ENCODE measurements at places on chromosomes 2 and 18. TPM values are rescaled to one million over a fixed set of nuclear protein-coding genes. Genes with fewer than 3 reads are reported as not detected.

GRCh38 chr2:40363631-40364030, 88.3 kb downstream of the SLC8A1 start:
- H3K4me1 ChIP-seq, result no peaks in the 10 kb centered on the region
- DNase-seq, result no peak
- no peaks in the 10 kb centered on the region for H3K27me3 ChIP-seq

DNA sequence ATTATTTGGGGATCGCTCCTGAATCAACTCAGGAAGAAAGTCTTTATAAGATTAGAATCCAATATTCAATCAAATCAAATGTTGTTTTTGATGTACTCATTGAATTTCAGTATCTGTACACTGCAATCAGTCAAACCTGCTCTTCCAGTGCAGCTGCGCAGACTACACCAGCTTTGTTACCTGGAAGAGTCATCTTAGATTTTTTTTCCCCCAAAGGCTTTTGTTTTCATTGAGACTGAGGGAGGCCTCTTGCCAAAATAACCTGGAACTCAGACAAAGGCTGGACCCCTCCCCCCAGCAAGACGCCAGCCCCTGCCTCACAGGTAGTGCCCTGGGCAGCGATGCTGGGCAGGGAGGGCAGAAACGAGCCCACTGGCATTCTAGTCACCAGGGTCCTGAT, 74.8 kb downstream of the ARHGEF4 start:
- no peak overlapping the region for H3K27ac ChIP-seq
- no peak overlapping the region for H3K4me3 ChIP-seq
- H3K4me1 ChIP-seq, result no peaks in the 10 kb centered on the region
- no peak for DNase-seq
- H3K27me3 ChIP-seq, result peaks cover 23% of the 10 kb centered on the region

DNA sequence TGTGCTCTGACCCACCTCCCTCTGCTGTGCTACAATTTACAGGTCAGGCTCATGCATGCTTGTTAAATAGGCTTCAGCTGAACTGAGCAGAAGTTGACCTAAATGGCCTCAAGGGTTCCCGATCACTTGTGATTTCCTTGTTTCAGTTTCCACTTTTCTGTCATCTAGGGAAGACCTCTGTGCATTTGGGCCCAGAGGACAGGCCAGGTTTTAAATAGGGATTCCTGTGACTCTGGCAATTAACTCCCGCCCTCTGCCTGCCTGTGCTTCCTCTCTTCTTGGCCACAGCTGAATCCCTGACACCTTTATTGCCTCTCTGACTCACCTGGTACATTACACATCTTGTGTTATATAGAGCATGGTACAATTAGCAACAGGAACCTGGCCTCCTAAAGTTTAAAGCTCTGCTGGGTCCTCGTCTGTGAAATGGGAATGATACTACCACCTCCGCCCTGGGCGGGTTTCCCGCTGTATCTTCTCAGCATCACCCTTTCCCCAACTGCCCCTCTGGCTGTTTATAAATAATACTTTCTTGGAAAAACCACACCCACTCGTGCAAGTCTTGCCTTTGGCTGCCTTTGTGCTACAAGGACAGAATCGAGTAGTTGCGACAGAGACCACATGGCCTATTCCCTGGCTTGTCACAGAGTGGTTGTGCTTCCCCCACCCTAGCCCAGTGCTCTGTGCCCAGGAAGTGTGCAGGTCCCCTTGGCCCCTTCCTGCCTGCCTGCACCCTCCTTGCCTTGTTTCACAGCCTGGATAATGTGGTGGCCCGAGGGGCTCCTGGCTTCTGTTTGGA, 7.9 kb downstream of the CABLES1 start:
- peaks cover 30% of the 10 kb centered on the region for H3K27me3 ChIP-seq
- no peak overlapping the region for H3K27ac ChIP-seq
- no peak for DNase-seq
- H3K36me3 ChIP-seq, result no peaks in the 10 kb centered on the region
- H3K4me1 ChIP-seq, result peaks cover 12% of the 10 kb centered on the region

CERKL gene
- not detected for total RNA-seq

- H3K36me3 ChIP-seq, result no peaks in the 10 kb centered on the region
- peaks cover 14% of the 10 kb centered on the region for H3K27me3 ChIP-seq
- H3K27ac ChIP-seq, result no peak overlapping the region
- no peak for DNase-seq
- no peaks in the 10 kb centered on the region for H3K4me1 ChIP-seq
- no peak overlapping the region for H3K4me3 ChIP-seq
Measured at GRCh38 chr2:38192976-38193375, 117.0 kb upstream of the CYP1B1 start.

SNX17 gene
- 72.5 TPM for total RNA-seq

GRCh38 chr18:75582406-75582821, 154.9 kb upstream of the SMIM21 start:
- H3K36me3 ChIP-seq, result no peaks in the 10 kb centered on the region
- H3K4me1 ChIP-seq, result no peaks in the 10 kb centered on the region
- no peaks in the 10 kb centered on the region for H3K27me3 ChIP-seq

DNA sequence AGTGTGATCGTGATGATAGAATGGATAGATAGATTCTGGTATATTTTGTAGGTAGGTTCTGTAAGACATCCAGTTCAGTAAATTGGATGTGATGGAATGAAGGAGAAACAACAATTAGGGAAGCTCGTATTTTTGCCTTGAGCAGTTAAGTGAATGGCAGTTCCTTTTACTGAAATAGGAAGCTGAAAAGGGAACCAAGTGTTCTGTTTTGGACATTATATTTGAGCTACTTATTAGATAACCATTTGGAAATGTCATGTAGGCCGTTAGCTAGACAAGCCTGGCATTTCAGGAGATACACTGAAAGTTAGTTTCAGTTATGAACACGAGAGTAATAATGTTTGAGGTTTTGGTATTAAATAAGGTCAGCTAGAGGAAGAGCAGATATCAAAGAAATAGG, 41.5 kb downstream of the MARCHF7 start:
- no peak for DNase-seq
- H3K4me3 ChIP-seq, result no peak overlapping the region
- no peak overlapping the region for H3K27ac ChIP-seq
- H3K36me3 ChIP-seq, result peaks cover 88% of the 10 kb centered on the region
- no peaks in the 10 kb centered on the region for H3K4me1 ChIP-seq

REG3A gene
- total RNA-seq, result 0.31 TPM

- no peaks in the 10 kb centered on the region for H3K4me1 ChIP-seq
- H3K36me3 ChIP-seq, result no peaks in the 10 kb centered on the region
- no peak overlapping the region for H3K27ac ChIP-seq
- no peak overlapping the region for H3K4me3 ChIP-seq
- H3K27me3 ChIP-seq, result no peaks in the 10 kb centered on the region
Measured at GRCh38 chr2:69789175-69789721, 40.2 kb upstream of the GMCL1 start.

EEF1B2 gene
- 643 TPM for total RNA-seq

GRCh38 chr2:208619993-208620392, 213.4 kb downstream of the PTH2R start:
- H3K27me3 ChIP-seq, result no peaks in the 10 kb centered on the region
- H3K27ac ChIP-seq, result peak overlapping the region; percentile 46
- H3K4me1 ChIP-seq, result peaks cover 6% of the 10 kb centered on the region
- no peak overlapping the region for H3K4me3 ChIP-seq

DNA sequence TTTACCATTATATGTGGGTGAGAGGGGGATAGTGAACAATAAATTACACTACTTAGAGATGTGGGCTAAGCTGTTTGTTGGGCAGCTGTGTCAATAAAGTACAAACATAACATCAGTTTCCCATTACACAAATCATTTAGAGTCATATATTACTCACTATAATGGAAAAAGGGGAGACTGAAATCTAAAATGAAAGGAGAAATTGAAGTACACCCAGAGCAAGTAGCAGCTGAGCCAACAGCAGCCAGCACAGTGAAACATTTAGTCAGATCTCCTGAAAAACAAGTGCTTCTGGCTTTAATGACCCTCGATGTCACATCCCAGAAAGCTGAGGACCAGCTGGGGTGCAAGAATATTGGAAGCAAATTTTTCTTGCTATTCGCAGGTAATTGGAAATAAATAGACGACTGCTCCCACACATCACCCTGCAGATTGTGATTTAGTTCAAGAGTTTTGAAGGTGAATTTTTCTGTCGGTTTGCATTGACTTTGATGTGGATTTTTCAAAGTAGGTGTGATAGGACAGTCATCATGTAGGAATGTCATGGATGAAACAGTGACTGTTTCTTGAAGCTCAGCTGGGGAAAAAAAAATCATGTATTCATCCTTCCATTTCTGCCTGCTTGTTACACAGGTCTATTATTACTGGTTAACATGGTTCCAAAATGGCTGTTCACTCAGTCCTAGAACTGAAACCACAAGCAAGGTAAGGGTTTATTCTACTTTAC, 1607.3 kb upstream of the CELF4 start:
- no peaks in the 10 kb centered on the region for H3K4me1 ChIP-seq
- H3K27me3 ChIP-seq, result no peaks in the 10 kb centered on the region
- H3K36me3 ChIP-seq, result no peaks in the 10 kb centered on the region
- DNase-seq, result no peak
- no peak overlapping the region for H3K27ac ChIP-seq
- no peak overlapping the region for H3K4me3 ChIP-seq

PLCL1 gene
- total RNA-seq, result 8.9 TPM

GRCh38 chr2:241082341-241083090, 19.6 kb downstream of the MTERF4 start:
- no peaks in the 10 kb centered on the region for H3K4me1 ChIP-seq
- no peak overlapping the region for H3K4me3 ChIP-seq
- peaks cover 5% of the 10 kb centered on the region for H3K36me3 ChIP-seq
- H3K27ac ChIP-seq, result no peak overlapping the region
- no peak for DNase-seq

RESP18 gene
- not detected for total RNA-seq

- H3K4me3 ChIP-seq, result no peak overlapping the region
- no peaks in the 10 kb centered on the region for H3K4me1 ChIP-seq
- no peaks in the 10 kb centered on the region for H3K36me3 ChIP-seq
- no peak for DNase-seq
- H3K27me3 ChIP-seq, result no peaks in the 10 kb centered on the region
- no peak overlapping the region for H3K27ac ChIP-seq
Measured at GRCh38 chr18:5510135-5510846, 33.5 kb downstream of the EPB41L3 start.

SLC39A6 gene
- 13.2 TPM for total RNA-seq

- peaks cover 19% of the 10 kb centered on the region for H3K27me3 ChIP-seq
- no peak overlapping the region for H3K4me3 ChIP-seq
- no peaks in the 10 kb centered on the region for H3K36me3 ChIP-seq
- no peak for DNase-seq
Measured at GRCh38 chr2:218002143-218002844, 501 bp downstream of the TNS1 start.

GRCh38 chr2:240250150-240250984, 109.9 kb upstream of the OTOS start:
- peak; percentile 18 for DNase-seq
- H3K4me3 ChIP-seq, result no peak overlapping the region
- no peaks in the 10 kb centered on the region for H3K36me3 ChIP-seq
- no peaks in the 10 kb centered on the region for H3K27me3 ChIP-seq

GAD1 gene
- total RNA-seq, result 15.7 TPM

CELF4 gene
- not detected for total RNA-seq

- no peak for DNase-seq
- H3K27ac ChIP-seq, result no peak overlapping the region
- no peaks in the 10 kb centered on the region for H3K36me3 ChIP-seq
- H3K4me3 ChIP-seq, result no peak overlapping the region
Measured at GRCh38 chr2:240820607-240821428, 799 bp upstream of the KIF1A start.

FBLN7 gene
- total RNA-seq, result not detected

DNA sequence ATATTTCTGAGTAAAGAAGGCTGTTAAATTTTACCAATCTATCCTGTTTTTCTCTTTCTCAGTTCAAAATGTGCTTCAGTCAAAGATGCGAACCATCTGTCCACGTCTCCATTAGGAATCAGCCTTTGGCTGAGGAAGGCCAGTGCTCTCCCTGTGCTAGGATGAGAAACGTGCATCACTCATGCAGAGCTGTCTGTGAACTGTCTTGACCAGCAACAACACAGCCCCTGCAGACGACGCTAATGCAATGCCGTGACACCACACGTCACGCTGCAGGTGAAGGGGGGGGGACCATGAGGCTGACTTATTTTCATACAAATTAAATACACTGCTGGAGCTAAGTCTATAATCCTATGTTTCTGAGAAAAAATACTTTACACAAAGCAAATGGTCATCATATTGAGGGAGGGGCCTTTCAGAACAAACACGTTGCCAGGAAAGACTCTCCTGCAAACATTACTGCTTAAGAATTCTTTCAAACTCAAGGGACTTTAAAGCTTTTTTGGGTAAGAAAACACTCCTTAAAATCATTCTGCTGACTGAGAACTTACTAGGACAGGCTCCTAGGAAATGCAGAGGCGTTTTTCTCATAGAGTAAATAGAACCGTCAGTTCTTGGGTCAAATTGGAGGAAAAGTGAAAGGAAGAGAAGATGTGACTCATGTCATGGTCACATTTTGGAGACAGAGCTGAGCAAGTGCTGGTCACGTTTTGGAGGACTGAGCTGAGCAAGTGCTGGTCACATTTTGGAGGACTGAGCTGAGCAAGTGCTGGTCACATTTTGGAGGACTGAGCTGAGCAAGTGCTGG, 97.0 kb downstream of the MBP start:
- H3K36me3 ChIP-seq, result no peaks in the 10 kb centered on the region
- H3K27me3 ChIP-seq, result no peaks in the 10 kb centered on the region
- H3K4me1 ChIP-seq, result no peaks in the 10 kb centered on the region
- no peak overlapping the region for H3K27ac ChIP-seq
- H3K4me3 ChIP-seq, result no peak overlapping the region
- DNase-seq, result no peak

DNA sequence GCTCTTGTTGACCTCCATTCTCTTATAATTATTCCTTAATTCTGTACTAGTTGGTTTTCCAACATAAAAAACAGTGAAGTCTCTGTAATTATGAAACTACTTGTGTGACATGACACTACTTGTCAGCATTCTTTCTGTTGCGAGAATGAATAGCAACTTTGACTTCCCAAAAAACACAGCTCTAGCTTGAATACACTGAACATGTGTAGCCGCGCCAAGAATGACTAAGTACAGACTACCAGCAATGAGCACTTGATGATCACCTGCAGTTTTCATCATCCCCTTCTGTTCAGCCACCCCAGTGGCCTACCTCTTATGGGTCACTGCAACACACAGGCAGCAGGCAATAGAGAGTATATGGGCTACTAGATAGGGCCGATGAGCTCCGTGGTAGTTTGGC, 229.3 kb downstream of the TGIF1 start:
- no peak overlapping the region for H3K27ac ChIP-seq
- peaks cover 6% of the 10 kb centered on the region for H3K4me1 ChIP-seq
- H3K36me3 ChIP-seq, result no peaks in the 10 kb centered on the region
- no peaks in the 10 kb centered on the region for H3K27me3 ChIP-seq

DNA sequence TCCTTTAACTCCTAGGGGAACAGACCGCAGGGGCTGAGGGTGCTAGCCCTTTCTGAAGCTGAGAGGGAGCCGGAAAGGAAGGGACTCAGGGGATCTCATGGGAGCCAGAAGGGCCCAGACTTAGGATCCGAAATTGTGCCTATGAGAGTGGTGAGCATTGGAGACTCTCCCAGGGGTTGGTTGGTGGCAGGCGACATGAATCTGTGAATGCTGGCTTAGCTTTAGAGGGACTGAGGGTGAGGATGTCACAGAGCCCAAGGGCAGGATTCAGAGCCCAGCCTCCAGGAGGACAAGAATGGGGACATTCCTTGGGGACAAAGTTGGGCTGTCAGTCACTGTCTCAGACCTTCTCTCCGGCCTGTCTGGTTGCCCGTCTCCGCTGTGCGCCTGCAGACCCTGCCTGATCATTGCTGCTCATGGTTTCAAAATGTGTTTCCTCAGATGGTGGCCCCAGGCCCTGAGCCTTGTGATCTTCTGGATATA, 17.5 kb downstream of the GNLY start:
- H3K4me3 ChIP-seq, result no peak overlapping the region
- no peak overlapping the region for H3K27ac ChIP-seq
- peaks cover 8% of the 10 kb centered on the region for H3K4me1 ChIP-seq
- H3K36me3 ChIP-seq, result no peaks in the 10 kb centered on the region
- H3K27me3 ChIP-seq, result peaks cover 3% of the 10 kb centered on the region

THSD7B gene
- total RNA-seq, result not detected
